ENCODE measurements at places on chromosomes 13 and 19.
A peak's percentile ranks its signal among the peaks of the same experiment; 100 is the strongest.

- DNase-seq = no peak
These were observed 830.2 kb upstream of the SPRY2 start for GRCh38 chr13:81171065-81171647.

GRCh38 chr19:28882818-28883217 is 330.1 kb downstream of the UQCRFS1 start:
- DNase-seq = no peak

GRCh38 chr13:102830646-102831045 is 15.2 kb upstream of the ERCC5 start:
- no peak for DNase-seq

- no peak for DNase-seq
These were observed 8.3 kb downstream of the ZNF554 start for GRCh38 chr19:2827840-2828489.

GRCh38 chr13:102344410-102344809 is 57.4 kb downstream of the FGF14 start:
- no peak for DNase-seq

GRCh38 chr19:6891761-6892385 is 4.5 kb downstream of the ADGRE1 start:
- no peak for DNase-seq

DNA sequence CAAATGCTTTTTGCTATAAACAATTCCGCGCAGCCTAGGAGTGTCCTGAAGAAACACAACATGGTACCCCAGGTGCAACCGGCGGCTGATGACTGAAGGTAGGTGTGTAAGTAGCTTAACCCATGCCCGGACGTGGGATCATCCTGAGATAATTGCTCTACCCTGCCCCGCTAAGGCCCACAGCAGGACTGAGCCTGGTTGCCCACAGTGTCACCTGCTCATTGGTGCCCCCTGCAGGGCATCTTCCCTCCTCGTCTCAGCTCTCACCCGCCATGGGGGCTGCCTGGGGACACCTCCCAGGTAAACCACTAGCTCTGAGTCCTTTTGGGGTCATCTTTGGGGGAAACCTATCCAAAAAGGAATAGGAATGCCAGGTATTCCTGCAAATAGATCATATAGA is 22.3 kb downstream of the TMEM161A start:
- no peak for DNase-seq

DNA sequence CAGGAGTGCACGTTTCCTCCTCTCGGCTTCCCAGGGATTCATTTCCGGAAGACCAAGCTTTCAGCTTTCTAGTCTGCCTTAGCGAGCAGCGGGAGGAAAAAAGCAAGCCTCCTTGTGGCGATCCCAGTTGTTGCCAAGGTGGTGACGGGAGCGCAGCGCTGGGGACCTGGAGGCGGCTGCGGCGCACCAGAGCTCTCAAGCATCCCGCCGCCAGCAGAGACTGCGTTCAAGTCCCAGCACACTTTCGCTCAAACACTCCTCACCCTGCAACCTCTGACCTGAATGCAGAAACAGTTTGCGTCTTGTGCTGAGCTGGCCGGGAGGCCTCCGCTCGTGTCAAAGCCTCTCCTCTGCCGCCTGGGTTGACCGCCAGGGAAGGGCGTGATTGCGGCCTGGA is 4.9 kb downstream of the GSX1 start:
- no peak for DNase-seq

DNA sequence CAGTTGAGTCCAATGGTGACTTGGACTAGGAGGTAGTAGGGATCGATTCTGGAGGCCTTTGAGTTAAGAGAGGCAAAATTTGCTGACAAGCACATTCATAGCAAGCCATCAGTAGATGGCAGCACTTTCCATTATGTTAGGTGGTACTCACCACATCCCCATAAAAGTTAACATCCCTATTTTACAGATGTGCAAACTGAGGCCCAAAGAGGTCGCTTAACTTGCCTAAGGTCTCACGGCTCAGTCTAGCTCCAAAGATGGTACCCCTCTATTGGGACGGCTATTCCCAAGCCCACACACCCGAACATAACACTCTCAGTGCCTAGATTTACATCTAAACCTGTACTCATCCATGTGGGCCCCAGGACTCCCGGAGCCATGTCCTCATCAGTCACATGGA is 21.5 kb upstream of the FOSB start:
- DNase-seq = no peak

DNA sequence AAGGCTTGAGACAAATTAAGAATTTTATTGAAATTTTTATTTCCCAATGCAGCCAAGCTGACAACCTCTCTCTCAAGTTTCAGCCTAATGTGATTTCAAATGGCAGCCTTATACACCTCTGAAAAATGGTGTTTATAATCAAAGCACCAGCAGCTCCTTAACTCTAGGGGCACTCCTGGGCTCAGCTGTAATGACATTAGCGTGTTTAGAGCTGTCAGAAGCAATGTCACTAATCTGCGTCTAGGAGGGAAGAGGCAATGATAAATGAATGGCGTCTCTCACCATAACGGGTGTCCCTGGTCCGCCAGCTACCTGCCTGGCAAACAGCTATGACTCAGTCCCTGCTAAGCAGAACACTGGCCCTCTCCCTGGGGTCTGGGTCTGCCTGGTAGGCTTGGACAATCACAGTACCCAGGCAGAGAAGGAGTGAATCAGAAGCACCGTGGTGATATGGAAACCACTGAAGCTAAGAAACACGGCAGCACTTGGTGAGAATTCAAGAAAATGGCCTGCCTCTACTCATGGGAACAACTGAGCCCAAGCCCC is 131.8 kb upstream of the VSTM2B start:
- DNase-seq = no peak

GRCh38 chr13:32474999-32475792 is 47.3 kb upstream of the N4BP2L1 start:
- DNase-seq = no peak

GRCh38 chr19:29415507-29415906 is 110.3 kb upstream of the VSTM2B start:
- no peak for DNase-seq

- DNase-seq = no peak
These were observed 278.9 kb upstream of the ARGLU1 start for GRCh38 chr13:106846571-106847448.

DNA sequence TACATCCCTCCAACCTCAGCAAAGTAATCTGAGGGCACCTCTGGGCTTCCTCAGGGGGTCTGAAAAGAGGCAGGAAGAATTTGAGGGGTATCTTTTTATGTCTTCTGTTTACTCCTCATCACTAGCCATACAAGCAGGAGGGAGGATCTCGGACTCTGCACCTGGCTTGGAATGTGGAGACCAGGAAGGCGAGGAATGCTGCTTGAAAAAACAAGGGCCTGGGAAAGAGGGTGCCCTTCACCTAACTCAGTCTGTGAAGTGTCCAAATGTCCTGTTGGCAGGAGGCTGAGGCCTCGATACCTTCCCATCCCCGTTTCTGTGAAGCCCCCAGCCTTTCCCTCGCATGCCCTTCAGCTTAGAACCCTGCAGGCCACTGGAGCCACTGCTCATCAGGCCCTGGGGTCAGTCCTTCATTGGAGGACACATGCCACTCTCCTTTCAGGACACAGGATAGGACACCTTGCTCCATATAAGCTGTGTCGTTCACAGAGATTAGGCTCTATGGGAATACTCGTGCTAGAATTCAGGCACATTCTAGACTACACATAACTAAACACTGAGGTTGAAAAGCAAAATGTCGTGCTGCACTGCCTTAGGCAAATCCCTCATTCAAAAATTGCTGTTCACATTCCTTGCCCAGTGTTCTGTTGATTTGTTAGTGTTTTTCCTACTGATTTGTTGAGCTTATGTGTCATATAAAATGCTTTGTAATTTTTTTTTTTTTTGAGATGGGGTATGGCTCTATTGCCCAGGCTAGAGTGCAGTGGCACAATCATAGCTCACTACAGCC is 49.7 kb downstream of the ESD start:
- no peak for DNase-seq

DNA sequence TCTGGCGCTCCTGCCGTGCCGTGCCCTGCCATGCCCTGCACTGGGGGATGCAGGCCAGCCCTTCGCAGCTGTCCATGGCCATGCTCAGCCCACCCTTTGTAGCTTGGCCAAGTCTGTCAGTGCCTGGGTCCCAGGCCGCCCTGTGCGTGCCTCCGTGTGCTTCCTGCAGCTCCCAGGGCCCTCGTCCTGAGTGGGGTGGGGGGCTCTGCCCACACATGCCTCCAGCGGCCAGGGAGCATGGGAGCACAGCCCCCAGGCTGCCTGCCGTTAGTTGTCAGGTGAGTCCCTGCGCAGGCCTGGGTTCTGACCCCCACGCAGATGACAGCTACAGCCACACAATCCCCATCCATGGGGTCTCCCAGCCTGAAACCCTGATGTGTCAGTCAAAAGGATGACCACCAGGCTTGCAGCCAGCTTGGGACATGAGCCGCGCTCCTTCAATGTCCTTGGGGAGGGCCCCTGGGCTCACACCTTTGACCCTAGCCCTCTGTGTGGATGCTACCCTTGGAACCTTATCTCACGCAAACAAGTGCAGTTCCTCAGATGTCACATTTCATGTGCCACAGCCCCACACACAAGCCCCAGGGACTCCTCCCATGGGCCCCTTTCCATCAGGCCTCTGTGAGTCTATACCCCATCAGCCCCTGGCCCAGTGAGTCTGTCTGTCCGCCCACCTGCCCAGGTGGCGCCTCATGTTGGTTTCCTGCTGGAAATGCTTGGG is 24.5 kb downstream of the TMED1 start:
- no peak for DNase-seq

- no peak for DNase-seq
These were observed 55.5 kb downstream of the EDNRB start for GRCh38 chr13:77863144-77863543.

GRCh38 chr19:17214508-17215126 is 540 bp upstream of the USE1 start:
- no peak for DNase-seq

DNA sequence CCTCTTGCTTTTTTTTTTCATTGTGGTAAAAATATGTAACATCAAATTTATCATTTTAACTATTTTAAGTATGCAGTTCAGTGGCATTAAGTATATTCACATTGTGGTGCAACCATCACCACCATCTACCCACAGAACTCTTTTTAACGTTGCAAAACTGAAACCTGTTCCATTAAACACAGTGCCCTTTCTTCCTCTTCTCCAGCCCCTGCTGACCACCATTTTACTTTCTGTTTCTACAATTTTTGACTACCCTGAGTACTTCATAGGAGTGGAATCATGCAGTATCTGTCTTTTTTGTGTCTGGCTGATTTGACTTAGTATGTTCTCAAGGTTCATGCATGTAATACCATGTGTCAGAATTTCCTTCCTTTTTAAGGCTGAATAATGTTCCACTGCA is 153.1 kb downstream of the FGF9 start:
- no peak for DNase-seq

DNA sequence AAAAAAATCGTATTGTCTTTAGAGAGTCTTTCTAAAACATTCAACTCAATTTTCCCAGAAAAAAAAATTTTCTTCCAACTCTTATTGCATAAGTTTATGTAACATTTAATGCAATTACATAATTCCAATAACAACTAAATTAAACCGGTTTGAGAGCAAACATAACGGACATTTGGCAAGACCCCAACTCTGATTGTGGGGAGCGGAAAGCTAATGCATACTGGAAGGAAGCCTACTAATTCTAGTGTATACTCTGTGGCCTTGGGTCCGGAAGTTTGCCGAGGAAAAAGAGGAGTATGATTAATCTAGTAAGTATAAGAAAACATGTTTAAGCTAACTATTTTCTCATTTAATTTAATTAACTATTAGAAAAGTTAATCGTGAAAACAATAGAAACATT is 21.3 kb upstream of the MIR17HG start:
- DNase-seq = no peak

DNA sequence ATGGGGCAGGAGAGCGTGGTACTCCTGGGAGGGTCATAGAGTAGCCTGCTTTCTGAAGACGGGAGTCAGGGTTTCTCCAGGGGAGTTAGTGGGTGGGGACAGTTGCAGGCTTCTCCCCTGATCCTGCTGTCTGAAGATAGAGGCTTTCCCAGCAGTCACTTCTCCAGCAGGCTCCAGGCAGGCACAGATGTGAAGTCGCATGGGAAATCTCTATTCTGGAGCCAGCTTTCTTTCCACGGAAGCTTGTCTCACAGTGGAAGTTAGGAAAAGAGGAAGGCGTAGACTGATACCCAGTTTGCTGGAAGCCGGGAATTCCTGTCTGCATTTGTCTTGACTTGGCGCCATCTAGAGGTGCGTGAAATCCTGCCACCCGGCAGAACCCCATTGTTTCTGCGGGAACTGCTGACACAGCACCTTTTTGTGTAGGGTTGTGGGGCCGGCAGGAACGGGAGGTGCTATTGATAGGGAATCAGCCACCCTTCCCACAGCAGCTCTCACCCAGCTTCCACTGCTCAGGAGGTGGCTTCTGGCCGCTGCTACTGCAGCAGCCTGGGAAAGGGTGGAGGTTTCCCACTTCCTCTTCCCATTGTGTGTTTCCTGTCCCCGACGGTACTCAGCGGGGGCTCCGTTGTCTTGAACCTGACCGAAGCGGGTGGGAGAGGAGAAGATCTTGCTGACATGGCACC is 28.5 kb upstream of the NPAS1 start:
- DNase-seq = peak; percentile 43

DNA sequence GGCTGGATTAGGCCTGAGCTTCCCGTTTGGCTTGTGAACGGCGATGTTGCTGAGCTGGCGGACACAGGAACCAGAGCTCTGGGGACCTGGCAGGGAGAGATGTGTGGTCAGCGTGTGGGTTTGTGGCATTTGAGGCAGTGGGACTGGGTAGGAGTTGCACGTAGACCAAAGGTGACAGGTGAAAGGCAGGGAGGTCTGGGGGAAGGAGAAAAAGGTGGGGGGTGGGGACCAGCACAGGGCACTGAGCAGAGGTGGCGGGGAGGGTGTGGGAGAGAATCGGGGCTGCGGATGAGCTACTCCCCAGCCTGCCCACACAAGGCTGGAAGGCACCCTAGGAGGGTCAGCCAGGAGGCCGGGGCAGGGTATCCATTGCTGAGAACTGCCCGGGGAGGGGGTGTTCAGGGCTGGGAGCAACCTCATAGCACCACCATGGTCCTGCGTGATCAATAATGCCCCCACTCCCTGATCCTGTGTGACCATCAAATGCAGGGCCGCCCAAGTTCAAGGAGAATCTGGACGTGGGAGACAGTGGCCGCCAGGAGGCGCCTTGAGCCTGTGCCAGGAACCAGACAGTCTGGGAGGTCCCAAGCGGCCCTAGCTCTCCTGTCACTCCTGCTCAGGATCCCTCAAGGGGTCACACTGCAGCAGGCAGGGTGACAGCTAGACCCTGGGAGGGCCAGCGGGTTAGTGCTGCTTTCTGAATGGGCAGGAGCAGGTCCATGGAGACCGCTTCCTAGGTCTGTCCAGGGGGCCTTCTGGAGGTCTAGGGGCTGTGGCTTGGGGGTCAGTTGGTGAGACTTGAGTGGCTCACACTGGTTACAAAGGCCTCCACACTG is 12.8 kb upstream of the SELENOW start:
- no peak for DNase-seq

DNA sequence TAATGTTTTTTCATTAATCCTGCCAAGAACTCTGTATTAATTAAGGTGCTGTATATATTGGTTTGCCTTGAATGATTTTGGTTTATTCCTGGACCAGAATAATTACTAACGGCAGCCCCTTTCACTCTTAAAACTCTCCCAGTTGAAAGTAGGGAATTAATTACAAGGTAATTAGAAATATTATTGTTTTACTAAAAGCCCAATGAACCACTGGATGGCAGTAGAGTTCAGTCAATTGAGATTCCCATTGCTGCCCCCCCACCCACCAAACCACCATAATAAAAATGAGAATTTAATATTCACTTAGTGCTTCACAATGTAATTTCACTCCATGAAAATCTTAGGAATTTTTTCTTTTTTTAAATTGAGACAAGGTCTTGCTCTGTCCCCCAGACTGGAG is 13.7 kb downstream of the WBP4 start:
- no peak for DNase-seq

- DNase-seq = no peak
These were observed 43.3 kb downstream of the CRYL1 start for GRCh38 chr13:20482275-20482761.

Measured in DMS79 (cell line).